Posterior cingulate gyrus (tissue), 11 donors: ENCODE measurements at places on chromosomes 6 and 20.

GRCh38 chr6:157556671-157557430, 175.9 kb downstream of the ZDHHC14 start:
- DNase-seq, result no peak

- DNase-seq, result no peak
These were observed 2.5 kb upstream of the HEY2 start for GRCh38 chr6:125746731-125747588.

- DNase-seq, result no peak
These were observed 102.7 kb upstream of the AHI1 start for GRCh38 chr6:135600086-135600702.

DNA sequence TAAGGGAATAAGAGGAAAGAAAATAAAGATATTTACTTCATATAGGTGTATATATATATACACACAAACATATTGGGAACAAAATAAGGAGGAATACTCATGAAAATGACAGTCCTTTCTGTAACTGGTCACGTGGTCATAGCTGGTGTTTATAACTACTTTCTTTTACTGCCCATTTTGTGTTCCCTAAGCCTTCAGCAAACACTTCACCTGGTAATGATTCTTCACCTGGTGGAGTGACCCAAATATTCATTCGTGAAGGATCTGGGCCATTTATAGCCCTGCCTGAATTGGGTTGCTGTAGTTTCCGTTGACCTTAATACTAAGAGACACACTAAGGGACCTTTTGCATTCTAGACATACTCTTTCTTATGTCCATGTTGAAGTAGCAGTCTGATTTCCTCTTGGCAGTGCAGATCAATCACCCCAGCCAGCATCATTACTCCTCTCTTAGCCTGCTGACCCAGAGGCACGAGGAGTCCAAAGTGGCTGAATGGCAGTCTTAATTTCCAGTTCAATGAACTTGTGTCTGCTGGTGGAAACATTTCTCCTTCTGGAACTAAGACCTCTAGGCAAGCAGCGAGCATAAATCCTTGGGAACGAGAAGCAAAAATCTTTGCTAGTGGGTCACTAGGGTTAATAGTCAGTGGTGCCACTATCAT, 39.9 kb upstream of the IYD start:
- no peak for DNase-seq

- DNase-seq, result no peak
These were observed 21.9 kb downstream of the NEDD9 start for GRCh38 chr6:11210386-11211138.

DNA sequence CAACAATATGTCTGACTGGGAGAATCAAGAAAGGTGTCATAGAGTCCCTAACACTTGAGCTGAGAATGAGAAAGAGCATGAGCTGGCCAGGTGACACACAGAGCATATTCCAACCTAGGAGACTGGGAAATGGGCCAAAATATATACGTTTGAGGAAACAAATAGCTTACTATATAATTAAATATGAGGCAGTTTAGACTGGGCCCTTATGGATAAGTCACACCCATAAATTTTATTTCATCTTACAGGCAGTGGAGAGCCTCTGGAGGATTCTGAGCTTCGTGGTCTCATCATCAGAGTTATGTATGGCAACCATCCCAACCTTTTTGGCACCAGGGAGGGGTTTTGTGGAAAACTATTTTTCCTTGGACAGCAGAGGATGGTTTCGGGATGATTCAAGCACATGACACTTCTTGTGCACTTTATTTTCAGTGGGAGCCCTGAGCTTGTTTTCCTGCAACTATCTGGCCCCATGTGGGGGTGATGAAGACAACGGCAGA, 12.9 kb upstream of the NQO2 start:
- no peak for DNase-seq

GRCh38 chr6:13536796-13537526, 37.4 kb upstream of the SIRT5 start:
- DNase-seq, result no peak

- DNase-seq, result no peak
These were observed 41.3 kb downstream of the TTI1 start for GRCh38 chr20:37991908-37992307.

DNA sequence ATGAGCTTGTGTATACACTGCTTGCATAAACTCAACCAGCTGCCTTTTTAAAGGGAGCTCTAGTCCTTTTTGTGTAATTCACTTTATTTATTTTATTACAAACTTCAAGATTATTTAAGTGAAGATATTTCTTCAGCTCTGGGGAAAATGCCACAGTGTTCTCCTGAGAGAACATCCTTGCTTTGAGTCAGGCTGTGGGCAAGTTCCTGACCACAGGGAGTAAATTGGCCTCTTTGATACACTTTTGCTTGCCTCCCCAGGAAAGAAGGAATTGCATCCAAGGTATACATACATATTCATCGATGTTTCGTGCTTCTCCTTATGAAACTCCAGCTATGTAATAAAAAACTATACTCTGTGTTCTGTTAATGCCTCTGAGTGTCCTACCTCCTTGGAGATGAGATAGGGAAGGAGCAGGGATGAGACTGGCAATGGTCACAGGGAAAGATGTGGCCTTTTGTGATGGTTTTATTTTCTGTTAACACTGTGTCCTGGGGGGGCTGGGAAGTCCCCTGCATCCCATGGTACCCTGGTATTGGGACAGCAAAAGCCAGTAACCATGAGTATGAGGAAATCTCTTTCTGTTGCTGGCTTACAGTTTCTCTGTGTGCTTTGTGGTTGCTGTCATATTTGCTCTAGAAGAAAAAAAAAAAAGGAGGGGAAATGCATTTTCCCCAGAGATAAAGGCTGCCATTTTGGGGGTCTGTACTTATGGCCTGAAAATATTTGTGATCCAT, 15.3 kb downstream of the TNFAIP3 start:
- no peak for DNase-seq

DNA sequence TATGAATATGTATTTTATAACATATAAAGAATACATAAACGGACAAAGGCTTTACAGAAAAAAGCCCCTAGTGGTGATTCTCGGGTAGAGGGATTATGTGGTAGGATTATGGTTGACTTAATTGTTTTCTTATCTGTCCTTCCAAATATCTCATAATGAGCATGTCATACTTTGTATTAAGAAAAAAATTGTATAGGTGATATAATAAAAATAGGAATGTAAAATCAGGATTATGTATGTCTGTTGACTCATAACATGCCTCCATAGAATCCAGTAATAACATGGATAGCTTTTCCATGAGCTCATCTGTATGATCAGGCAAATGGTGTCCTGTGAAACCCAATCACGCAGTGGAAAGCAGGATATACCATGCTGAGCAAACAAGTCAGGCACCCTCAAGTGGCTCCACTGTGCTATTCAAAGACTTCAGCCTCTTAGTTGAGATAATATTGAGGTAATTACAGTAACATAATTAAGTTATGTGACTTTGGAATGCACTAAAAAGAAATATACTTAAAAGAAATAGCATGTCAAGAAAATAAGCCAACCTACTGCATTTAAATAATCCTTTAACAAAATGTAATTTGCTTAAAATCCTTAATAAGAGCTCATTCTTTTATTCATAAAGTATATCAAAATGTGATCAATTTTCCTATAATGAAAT, 39.6 kb upstream of the PRELID3B start:
- DNase-seq, result no peak

GRCh38 chr6:79065232-79065631, 12.8 kb downstream of the PHIP start:
- DNase-seq, result no peak
